Suppressor macrophage (primary cell): ENCODE measurements at places on chromosomes 3 and 15.

DNA sequence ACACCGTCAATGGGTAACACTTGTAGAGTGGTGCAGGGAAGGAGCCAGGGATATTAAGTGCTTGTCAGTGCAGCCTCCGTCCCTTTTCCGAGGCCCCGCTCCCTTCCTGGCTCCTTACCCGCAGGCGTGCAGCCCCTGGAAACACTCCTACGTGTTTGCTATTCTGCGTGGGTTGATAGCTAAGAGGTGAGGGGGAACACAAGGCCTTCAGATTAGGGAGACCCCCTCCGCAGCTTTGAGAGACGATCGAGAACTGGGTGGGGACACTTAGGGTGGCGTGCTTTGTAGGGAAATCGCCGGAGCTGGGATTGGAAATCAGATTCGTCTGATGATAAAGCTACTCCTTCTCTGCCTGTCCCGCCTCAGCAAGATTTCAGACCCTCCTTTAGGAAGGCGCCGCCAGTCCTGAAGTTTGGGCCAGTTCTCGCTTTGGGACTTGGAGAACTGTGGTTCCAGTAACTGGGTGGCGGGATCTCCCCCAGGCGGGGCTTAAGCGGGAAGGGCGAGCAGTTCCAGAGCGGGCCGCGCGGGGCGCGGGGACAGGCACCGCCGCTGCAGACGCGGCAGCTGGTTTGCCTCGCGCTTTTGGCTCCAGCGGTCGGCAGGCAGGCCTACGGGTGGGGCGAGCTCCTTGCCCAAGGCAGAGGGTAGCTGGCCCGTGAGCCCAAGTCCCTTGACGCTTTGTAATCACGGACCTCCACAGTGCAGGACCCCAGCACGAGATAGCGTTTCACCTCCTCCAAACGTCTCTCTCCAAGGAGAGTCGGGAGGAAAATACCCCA lies 8.0 kb upstream of the FAM107A start:
- peak; percentile 81 for DNase-seq

DNA sequence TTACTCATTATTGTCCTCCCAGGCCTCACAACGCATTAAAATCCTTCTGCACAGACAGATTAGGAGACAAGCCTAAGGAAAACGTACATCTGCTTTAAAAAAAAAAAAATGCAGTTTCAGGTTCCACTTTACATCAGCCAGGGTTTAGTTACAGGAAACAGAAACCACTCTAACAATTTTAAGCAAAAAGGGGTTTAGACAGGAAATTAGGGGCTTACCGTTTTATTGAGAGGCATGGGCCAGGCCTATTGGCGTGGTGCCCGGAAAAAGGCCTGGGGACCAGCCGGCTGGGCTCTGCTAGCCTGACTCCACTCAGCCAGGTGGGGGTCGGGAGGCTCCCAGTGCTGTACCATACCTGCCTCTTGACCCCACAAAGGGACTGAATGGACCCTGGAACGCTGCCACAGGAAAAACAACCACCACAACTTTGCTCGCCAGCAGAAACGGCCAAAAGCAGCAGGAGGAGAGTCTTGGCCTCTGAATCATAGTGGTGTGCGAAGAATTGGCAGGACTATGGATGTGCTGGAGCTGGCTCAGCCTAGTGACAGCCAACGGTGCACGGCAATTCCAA lies 124.3 kb downstream of the CHSY1 start:
- peak; percentile 32 for DNase-seq

DNA sequence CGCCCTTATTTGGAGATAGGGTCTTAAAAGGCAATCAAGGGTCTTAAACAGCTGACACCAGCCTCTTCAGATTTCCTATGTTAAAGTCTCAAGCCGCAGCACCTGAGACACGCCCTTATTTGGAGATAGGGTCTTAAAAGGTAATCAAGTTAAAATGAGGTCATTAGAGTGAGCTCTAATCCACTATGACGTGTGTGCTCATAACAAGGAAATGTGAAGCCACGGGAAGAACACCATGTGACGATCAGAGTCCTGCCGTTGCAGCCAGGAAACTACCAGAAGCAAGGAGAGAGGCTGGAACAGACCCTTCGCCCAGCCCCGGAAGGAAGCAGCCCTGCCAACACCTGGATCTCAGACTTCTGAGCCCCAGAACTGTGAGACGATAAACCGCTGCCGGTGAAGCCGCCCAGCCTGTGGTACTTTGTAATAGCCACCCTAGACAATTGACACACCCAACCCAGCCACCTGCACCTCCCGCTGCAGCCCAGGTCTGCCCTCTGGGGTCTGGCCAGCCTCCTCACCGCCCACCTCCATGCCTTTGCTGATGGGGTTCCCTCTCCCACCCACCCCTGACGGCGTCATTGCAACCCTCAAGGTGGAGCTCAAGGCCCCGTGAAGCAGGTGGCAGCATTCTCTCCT lies 137.9 kb downstream of the MEGF11 start:
- DNase-seq, result no peak

- DNase-seq, result no peak
Observed at GRCh38 chr3:22734756-22735155, 468.4 kb upstream of the UBE2E2 start.

- DNase-seq, result no peak
Observed at GRCh38 chr15:93811305-93811704, 420.1 kb upstream of the MCTP2 start.

DNA sequence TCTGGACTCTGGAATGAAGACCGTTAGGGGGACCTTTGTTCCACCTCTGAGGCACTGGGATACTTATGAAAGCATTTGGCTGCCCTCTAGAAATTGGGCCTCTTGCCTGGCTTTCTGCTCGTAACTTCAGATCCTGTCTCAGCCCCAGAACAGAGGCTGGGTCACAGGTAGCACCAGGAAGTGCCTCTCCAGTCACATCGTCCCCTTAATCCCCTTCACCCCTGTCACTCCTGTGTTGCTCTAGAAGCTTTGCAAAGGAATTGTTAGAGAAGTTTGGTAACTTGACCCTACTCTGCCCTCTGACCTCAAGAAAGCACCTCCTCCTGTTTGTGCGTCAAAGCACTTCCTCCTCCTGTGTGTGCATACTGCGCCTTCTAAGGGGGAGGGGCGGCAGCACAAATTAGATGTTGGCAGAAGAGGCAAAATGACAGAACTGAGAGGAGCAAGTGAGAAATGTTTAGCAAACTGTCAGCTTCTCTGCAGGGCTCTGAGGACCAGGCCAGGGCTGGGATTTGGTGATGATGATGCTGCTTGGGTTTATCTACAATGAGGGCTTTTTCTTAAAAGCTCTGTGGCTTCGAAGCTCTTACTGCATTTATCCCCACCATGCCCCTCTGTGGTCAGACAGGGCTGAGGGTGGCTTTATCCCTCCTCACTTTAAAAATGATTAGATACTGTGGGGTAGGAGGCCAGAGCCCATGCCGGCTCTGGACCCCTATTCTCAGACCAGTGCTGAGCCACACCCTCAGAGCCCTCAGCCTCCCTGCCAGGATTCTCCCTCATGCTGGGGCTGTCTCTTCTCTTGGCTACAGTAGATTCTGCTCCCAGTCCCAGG lies 76.2 kb downstream of the LARS2 start:
- peak; percentile 80 for DNase-seq

DNA sequence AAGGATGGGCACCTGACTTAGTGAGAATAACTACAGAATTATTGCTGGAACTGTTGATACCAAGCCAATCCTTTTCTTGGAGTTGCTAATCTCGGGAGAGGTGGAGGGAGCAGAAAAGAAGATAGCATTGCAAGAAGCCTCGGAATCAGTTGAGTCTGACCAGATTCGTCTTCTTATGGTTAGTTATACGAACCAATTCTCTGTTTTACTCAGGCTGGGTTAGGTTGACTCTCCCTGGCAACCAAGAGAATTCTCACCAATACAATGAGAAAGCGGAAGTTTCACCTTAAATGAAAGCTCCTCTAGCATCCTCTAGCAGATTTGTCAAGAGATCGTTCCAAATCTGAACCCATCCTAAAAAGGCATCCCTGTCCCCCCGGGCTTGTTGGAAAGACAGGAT lies 43.5 kb upstream of the UBE2E1 start:
- no peak for DNase-seq
